ENCODE measurements at places on chromosomes 6 and 20.

- peak; percentile 68 for DNase-seq
Observed at GRCh38 chr20:21191839-21192238, 66.0 kb downstream of the KIZ start.

DNA sequence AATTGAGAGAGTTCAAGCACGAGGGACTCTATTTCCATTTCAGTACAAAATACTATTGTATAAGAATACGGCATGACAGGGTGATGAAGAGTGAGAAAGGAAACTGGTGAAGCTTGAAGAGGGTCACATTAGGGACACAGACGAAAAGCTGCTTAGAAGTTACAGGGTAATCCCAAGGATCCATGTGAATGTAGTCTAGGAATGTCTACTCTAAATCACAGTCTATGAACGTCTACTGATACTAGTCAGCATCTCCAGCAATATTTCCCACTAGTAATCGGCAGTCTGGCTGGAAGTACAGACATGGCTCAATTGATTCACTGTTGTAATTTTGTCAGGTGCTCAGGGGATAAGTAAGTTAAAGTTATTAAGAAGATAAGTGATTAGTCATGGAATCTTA is 156.4 kb downstream of the ASCC3 start:
- DNase-seq = no peak

DNA sequence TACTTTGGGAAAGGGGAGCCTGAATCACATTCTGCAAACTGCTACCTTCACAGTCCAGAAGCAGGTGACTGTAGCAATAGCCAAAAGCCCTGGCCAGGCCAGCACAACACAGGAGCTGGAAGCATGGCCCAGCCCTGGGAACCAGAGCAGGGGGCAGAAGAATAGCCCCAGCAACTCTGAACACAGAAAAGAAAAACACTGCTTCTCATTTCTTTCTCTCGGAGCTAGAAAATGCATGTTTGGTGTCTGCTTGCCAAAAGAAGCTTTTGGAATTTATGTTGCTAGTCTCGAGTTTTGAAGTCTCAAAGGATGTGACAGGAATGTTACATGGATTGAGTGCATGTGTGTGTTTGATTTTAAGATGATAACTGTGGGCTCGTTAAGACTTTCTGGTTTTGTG is 79.8 kb upstream of the SCAF8 start:
- DNase-seq = no peak

DNA sequence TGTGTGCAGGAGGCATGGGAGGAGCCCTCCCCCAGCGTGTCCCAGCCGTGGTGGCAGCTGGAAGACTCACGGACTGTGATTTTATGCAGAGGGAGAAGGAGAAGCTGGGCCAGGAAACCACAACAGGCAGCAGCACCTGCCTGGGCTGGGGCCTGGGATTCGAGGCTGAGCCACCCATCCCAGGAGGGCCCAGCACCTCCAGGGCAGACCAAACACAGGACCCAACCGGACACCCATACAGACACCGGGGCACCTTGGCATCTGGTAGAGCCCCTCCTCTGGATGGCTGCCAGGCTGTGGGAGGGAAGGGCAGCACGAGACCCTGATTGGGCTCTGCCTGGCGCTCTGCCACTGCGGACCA is 41.7 kb upstream of the CHRNA4 start:
- no peak for DNase-seq

- no peak for DNase-seq
Observed at GRCh38 chr20:46741924-46742668, 32.6 kb downstream of the SLC2A10 start.
